ENCODE measurements at places on chromosomes 1 and 21.

DNA sequence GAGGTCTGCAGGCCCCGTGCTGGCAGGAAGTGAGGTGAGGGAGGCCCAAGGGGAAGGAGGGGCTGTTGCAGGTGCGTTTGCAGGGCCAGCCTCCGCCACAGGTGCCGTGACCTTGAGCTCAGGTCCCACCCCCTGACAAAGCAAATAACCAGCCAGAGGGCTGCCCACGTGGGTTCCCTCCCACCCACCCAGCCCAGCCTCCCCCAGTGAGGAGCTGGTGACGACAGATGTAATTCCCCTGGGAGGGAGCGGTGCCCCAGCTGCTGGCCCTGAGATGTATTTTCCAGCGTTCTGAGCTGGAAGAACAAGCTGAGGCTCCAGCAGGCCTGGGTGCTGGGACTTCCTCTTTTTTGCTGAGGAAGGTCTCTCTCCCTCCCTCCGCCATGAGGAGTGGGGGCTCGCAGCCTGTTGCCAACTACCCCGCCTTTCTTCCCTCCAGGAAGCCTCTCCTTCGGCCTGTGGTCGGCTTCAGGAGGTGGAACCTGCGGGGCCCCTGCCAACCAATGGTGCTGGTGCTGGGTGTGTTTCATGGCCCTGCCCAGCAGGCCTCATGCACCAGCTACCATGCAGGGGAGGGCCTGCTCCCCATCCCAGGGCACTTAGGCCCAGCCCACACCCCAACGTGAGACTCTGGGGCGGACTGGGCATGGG lies 153.2 kb downstream of the PRDM16 start:
- DNase-seq, result no peak

- DNase-seq, result peak; percentile 73
Measured at GRCh38 chr1:20100632-20101355, 18.5 kb downstream of the PLA2G2D start.

DNA sequence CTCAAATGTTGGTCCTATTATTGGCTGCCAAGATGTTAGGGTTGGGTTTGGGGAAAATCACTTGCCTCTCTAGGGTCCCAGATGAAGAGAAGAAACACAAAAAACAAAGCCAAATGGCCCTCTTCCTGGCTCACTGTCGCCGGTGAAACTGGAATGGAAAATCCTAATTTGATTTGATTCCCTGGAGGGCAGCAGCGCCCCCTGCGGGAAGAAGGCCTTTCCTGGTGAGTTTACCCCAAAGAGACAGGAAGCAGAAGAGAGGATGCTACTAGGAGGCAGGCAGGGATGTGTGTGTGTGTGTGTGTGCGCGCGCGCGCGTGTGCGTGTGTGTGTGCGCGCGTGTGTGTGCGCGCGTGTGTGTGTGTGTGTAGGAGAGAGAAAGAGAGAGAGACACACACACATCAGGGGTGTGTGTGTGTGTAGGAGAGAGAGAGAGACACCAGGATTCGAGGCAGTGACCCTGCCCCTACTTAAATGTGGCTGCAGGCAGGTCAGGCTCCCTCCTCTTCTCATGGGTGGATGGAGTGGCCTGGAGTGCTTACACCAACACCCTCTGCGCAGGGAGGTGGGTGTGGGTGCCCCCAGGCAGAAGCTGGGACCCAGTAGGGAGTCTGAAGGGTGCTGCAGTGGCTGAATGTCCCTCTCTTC lies 3.1 kb upstream of the SELENON start:
- DNase-seq, result peak; percentile 81

DNA sequence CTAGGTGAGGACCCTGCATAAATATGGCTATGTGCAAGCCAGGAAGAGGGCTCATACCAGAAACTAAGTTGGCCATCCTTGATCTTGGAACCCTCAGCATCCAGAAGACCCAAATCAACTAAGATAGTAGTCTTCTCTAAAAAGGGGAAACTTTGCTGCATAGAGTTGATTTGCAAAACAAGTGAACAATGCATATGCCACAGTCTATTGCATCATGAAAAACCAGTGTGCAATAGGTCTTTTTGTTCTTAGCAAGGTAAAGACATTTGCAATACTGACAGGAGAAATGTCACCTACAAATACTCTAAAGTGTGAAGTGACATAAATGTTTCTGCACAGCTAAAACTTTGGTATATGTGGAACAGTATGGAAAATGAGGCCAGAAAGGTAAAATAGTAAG lies 2.0 kb upstream of the IFI16 start:
- no peak for DNase-seq

DNA sequence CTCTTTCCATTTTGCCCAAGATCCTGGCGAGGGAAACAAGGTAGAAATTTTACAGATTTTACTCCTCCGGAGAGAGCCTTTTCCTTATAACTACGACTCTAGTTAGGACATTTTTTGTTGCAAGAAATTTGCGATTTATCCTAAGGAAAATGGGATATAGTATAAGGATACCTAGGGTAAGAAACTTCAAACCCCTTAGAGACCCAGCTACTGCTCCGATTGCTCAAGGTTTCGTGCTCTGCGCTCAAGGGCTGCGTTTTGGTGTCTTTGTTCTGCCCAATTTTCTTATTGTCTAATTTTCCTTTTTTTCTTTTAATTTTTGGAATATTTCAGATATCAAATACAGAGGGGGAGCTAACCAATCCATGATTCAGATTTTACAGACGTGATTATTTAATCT lies 1.5 kb downstream of the TTC3 start:
- no peak for DNase-seq

DNA sequence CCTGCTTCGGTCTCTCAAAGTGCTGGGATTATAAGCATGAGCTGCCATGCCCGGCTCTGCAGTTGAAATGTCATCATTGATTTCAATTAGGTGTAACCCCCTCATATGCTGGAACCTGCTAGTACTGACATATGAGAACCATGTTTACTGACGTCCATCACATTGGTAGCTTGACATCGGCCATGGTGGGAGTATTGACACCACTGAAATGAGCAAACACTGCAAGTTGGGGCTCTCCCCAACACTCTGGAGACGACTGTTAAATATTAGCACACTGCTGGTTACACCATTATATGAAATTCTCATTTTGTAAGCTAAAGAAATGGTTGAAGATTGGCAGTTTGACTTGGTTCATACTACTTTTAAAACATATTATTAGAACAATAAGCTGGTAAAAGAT lies 63.7 kb downstream of the CNST start:
- DNase-seq, result no peak

DNA sequence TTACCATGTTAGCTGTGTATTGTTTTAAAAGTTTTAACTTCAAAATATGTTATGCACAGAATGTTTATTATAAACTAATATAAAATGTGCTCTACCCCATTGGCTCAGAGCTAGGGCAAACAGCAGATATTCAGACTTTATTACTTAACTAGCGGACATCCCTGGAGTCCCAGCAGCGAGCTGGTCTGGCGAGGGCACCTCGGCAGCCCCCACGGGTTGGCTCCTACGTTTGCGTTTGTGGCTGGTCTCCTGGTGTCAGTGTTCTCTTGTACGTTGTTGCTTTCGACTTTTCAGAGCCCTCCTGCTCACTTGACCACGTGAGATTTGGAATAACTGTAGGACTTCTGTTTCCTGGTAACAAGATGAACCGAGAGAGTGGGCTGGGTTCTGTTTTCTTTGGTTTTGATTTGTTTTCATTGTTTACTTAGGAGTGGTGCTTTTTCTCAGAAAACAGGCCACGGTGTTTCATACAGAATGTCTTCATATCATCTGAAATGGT lies 44.5 kb downstream of the CBS start:
- no peak for DNase-seq

- DNase-seq, result no peak
Measured at GRCh38 chr1:26045722-26046245, at the start of gene SLC30A2. TSS of gene SLC30A2 (minus strand) at chr1:26046118. CDS start at chr1:26045896, 222 bp downstream.

DNA sequence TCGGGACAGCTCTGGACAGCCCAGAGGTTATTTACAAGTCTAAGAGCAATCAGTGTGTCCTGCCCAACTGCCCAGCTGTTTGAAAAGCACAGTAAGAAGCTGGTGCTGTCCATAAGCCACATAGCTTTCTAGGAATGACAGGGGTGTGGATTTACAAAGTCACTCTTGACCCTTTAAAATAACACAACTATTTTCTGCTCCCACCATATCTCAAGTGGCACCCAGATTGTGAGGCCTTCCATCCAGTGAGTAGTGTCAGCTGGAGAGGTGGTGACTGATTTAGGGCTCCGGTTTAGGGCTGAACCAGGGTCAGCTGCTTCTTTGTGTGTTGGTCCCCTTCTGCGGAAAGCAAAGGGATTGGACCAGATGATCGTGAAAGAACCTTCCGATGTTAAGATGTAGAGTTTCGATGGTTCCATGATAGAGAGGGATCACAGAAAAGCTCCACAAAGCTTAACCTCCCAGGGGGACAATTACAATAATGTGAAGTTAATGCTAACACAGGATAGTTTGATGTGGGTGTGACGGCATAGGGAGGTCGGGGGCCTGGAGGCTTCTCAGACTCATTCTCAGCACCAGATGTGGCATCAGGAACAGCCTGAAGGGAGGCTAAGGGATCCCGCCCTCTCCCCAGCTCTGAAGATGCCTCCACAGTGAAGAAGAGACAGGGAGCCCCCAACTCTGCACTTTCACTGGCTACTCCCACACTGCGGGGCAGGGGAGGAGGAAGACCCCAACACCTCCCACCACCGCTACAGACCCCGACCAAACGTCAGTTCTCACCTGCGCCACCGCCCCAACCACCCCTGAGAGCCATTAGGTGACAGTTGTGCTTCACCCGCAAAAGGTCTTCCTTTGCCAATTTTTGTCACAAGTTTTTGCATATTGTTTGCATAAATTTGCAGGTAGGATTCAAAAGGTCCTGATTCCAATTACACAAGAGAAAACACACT lies 40.6 kb downstream of the LRRC3 start:
- no peak for DNase-seq

DNA sequence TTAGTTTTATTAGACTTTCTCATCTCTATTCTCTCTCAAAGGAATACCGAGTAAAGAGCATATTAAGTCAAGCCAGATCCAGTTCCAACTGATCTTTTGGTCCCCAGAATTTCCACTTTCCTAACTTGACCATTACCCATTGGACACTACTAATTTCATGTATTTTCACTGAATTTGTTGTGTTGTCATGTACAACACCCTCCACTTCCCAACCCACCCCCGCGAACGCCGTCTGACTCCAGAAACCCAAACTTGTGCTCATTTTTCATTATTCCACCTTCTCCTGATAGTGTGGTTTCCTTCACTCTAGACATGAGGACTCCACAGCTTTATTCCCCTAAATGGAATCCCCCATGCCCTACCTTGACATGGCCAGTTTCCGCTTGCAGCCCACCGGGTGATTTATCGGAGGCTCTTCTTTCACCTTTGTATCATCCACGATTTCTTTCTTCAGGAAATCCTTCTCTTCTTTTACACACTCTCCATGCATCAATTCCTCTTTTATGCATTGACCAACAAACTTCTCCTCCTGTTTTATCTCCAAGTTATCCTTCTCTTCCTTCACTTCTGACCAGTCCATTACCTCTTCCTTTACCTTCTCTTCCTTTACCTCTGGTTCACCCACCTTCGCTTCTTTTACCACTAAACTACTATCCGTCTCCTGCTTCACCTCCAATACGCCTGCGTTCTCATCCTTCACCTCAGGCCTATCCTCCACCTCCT lies 805 bp downstream of the ZNHIT6 start:
- peak; percentile 11 for DNase-seq

GRCh38 chr1:86714159-86714558 lies 9.8 kb downstream of the SH3GLB1 start:
- DNase-seq, result peak; percentile 12

DNA sequence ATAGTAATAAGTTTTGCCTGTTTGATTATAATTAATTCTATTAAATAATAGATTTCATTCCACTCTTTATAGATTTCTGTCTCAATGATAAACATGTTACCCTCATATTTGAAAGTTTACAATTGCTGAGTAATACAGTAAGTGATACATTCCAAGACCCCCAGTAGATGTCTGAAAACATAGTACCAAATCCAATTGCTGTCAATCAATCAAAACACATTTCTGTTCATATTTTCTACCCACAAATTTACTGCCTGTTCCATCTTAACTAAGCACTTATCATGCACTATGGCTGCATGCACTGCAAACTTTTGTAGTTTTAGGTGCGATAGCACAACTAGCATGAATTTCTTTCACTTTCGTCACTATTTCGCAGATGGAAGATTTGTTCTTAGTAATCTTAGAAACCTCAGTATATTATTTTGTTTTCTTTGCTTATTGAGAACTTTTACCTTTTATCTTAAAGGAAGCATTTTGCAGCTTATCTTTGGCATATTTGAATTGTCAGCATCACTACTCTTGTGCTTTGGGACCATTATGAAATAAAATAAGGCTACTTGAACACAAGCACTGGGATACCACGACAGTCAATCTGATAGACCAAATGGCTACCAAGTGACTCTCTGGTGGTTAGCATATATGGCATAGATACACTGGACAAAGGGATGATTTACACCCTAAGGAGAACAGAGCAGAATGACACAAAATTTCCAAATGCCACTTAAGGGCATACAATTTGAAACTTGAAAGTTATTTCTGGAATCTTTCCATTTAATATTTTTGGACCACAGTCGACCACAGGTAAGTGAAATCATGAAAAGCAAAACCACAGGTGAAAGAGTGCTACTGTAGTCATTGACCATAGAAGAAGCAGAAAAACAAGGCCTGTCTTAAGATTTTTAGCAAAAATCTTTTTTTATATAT lies 67.6 kb downstream of the RGS13 start:
- no peak for DNase-seq

GRCh38 chr1:154404984-154405746 lies at the start of gene IL6R:
TSS of gene IL6R (plus strand) at chr1:154405343. CDS start at chr1:154405630, 287 bp downstream.
- peak; percentile 95 for DNase-seq

DNA sequence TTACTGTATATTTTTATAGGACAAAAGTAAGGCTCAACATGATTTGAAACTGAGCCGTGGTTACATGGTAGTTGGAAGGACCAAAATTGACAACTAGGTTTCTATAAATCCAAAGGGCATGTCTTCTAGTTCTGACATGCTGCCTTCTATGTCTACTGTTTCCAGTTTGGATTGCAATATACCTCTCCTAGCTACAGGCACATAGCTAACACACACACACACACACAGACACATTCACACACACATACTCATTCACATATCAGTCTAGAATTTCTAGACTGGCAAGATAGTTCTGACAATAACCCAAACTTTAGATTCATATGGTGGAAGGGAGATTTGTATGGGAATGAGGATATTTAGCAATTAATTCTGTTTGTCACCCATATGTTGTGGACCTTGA lies 544.8 kb upstream of the CAMK1G start:
- no peak for DNase-seq

GRCh38 chr1:96971849-96972602 lies 250.4 kb downstream of the PTBP2 start:
- DNase-seq, result peak; percentile 28

DNA sequence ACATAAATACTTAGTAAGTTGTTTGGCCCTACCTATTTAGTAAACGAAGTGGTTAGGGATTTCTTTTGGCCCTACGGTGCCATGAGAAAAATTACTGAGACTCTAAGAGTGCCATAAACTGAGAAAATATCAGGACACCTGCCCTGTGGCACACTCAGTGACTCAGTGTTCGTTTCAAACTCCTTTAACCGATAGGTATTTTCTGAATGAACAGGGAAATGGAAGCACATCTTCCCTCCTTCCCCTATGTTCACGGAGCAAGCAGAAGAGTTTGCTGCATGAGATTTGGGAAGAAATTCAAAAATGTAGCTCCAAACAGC lies 134.2 kb downstream of the KAZN start:
- no peak for DNase-seq

Measured in cardiac fibroblast (primary cell).